Ecto neural progenitor cell (in vitro differentiated cells): ENCODE measurements at places on chromosomes 4 and X.
A peak's percentile ranks its signal among the peaks of the same experiment; 100 is the strongest.

DNA sequence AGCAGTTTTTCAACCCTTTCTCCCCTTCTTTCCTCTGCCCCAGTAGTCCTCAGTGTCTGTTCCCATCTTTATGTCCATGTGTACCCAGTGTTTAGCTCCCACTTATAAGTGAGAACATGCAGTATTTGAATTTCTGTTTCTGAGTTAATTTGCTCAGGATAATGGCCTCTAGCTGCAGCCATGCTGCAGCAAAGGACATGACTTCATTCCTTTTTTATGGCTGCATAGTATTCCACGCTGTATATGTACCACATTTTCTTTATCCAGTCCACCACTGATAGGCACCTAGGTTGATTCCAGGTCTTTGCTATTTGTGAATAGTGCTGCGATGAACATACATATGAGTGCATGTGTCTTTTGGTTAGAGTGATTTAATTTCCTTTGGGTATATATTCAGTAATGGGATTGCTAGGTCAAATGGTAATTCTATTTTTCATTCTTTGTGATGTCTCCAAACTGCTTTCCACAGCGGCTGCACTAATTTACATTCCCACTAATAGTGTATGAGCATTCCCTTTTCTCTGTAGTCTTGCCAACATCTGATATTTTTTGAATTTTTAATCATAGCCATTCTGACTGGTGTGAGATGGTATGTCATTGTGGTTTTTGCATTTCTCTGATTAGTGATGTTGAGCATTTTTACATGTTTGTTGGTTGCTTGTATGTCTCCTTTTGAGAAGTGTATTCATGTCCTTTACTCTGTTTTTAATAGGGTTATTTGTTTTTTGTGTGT lies 54.6 kb upstream of the ANK2 start:
- no peak for DNase-seq

- DNase-seq = peak; percentile 43
Observed at GRCh38 chr4:2406406-2406805, 12.0 kb downstream of the ZFYVE28 start.

GRCh38 chrX:133859336-133859735 lies 126.1 kb downstream of the GPC3 start:
- DNase-seq = no peak

DNA sequence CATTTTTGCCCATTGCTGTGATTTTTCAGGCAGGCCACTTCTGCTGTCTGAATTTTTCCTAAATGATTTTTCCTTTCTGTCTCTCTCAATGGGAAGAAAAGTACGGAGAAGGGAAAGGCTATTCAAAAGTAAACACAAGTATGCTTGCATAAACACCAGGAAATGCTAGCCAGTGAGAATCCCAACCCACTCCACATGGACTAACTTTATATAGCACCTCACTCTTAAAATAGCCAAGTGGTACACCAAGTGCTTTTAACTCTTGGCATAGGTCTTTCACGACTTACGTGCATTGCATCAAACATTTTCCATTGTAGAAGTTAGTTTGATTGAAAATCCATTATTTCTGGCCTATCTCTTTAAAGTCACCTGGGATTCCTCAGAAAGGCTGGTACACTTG lies 178.9 kb upstream of the SPANXN1 start:
- DNase-seq = no peak

GRCh38 chr4:61462451-61463326 lies 262.6 kb downstream of the ADGRL3 start:
- no peak for DNase-seq

DNA sequence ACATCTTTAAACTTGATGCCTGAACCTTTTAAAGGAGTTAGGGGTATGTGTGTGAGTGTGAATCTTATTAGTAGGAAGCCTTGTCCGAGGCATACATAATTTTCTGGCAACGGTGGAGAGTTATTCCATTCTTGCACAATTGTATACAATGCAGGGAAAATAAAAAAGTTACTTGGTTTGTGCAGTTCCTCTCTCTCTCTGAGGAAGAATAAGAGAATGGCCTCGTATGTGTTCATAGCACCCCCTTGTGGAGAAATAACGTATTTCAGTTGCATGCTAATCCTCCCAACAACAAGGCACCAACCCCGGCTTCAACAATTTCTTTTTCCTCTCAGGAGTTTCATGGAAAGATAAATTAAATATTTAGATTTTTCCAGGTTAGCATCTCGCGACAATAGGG lies 33.7 kb upstream of the FGF13 start:
- DNase-seq = no peak

DNA sequence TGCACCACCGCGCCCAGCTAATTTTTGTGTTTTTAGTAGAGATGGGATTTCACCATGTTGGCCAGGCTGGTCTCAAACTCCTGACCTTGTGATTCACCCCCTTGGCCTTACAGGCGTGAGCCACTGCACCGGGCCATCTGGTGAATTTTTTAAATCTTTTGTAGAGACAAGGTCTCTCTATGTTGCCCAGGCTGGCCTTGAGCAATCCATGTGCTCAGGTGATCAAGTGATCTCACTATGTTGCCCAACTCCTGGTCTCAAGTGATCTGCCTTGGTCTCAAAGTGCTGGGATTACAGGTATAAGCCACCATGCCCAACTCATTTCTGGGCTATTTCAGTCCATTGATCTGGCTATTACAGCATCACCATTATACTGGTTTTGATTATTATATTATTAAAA lies 22.2 kb upstream of the GALNT7 start:
- no peak for DNase-seq

DNA sequence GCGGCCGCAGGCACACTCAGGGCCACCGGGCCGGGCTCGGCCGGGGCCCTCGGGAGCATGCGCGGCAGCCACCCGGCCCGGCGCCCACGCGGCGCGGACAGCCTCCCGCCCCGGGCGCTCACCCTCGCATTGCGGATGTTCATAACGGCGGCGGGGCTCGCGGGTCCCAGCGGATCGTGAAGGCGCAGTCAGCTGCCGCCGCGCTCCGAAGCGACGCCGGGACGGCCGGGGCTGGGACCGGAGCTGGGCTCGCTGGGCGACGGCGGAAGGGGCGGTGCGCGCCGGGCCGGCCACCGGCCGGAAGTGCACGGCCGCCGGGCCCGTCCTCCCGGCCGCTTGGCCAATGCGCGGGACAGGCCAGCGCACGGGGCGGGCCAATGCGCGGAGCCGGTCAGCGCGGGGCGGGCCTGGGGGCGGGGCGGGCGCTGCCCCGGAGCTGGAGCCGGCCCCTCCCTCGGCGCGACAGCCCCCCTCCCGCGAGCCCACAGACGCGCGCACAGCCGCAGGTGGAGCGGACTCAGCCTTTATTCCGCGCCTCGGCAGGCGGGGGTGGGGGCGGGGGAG lies at the start of gene NAA10:
Gene NAA10 (minus strand): TSS at position 276 of the 564 bp plus-strand sequence. CDS start 133 bp downstream, at position 143.
- peak; percentile 75 for DNase-seq

DNA sequence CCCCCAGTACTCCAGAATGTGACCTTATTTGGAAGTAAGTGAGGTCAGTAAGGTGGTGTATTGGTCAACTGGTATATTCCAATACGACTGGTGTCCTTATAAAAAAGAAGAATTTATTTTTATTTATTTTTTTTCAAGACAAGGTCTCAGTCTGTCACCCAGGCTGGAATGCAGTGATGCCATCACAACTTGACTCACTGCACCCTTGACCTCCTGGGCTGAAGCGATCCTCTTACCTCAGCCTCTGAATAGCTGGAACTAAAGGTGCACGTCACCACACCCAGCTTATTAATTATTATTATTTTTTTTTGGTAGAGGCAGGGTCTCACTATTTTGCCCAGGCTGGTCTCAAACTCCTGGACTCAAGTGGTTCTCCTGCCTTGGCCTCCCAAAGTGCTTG lies 115.1 kb upstream of the PITX2 start:
- no peak for DNase-seq

GRCh38 chrX:375181-376036 lies 11.3 kb downstream of the PPP2R3B start:
- peak; percentile 45 for DNase-seq

- DNase-seq = no peak
Observed at GRCh38 chr4:145154573-145154972, 25.8 kb downstream of the OTUD4 start.

- no peak for DNase-seq
Observed at GRCh38 chrX:17814557-17814956, 46.5 kb downstream of the RAI2 start.

DNA sequence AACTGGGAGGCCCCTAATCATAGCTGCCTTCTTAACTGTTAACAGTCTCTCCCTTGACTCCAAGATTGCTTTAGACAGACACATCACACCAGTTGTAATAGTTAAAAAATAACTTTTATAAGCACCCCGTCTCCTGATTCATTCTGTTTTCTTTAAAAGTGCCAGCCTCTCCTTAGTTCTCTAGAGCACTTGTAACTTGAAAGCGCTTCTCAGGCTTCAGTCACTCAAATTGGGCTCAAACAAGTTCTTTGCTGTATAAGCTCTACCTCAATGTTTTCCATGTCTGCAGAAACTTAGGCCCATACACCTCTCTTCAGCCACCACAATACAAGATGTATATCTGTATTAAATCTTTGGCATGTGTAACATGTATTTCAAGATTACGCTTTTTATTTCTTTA lies 169.6 kb downstream of the GABRG1 start:
- no peak for DNase-seq

DNA sequence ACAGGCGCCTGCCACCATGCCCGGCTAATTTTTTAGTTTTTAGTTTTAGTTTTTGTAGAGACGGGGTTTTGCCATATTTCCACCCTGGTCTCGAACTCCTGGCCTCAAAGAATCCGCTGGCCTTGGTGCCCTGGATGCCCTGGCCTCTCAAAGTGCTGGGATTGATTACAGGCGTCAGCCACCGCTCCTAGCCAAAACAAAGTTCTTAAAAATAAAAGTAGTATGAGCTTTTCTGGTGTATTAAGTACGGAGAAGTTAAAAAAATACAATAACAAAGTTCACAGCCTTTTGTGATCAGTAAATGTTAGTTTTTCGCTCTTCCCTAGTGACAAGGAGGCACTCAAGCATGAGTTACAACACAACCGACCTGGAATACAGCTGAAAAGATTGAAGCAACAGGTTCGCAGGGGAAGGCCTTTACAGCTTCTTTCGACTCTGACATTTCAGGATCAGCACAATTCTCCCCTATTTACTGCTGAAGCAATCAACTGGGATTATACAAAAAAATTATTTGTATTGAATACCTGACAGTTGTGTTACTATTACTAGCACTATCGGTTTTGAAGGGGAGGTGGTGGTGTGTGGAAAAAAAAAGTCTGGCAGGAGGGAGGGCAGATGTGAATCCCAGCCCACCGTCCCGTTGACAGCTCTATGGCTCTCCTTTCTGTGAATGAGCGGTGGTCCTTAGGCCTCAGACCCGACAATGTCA lies 893 bp upstream of the METAP1 start:
- DNase-seq = no peak

DNA sequence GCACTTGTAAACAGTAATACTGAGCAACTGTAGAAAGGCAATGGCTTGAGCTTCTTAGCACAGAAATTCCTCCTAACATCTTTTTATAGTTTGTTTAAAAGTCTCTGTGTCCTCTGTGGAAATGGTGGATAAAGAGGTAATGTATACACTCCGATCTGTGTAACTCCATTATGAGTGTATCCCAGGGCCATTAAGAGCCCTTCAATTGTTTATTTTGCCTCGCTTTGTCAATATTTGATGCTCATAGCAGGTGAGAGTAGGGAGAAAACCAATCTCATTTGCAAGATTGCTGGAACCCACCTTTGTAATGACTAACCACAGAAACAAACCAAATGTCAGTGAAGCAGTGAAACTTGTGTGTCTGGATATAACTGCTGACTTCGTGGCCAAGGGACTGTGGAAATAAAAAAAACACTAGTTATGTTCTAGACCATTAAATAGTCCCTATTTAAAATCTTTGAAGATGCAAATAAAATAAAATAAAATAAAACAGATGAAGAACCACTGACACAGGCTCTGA lies 598.2 kb upstream of the BOD1L1 start:
- no peak for DNase-seq

DNA sequence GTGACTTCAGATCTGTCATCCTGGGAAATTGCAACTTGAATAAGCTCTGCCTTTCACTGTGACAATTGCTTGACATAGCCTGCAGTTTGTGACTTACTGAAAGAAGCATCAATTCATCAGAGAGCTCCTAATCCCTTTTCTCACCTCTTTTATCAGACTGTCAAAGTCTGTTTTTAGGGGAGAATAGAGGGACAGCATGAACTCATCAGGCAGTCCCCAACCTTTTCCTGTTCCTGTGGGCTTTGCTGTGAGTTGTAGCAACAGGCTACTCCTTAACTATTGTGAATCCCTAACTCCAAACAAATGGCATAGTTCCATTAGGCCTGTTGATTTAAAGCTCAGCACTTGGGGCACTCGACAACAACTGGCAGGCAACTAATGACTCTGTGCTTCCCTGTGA lies 64.9 kb downstream of the DOCK11 start:
- no peak for DNase-seq

GRCh38 chr4:89894649-89895550 lies at the start of gene MMRN1:
TSS of gene MMRN1 (plus strand) at chr4:89894854. CDS start at chr4:89894972, 118 bp downstream.
- DNase-seq = no peak

- DNase-seq = no peak
Observed at GRCh38 chr4:125444166-125444565, 129.4 kb downstream of the FAT4 start.

DNA sequence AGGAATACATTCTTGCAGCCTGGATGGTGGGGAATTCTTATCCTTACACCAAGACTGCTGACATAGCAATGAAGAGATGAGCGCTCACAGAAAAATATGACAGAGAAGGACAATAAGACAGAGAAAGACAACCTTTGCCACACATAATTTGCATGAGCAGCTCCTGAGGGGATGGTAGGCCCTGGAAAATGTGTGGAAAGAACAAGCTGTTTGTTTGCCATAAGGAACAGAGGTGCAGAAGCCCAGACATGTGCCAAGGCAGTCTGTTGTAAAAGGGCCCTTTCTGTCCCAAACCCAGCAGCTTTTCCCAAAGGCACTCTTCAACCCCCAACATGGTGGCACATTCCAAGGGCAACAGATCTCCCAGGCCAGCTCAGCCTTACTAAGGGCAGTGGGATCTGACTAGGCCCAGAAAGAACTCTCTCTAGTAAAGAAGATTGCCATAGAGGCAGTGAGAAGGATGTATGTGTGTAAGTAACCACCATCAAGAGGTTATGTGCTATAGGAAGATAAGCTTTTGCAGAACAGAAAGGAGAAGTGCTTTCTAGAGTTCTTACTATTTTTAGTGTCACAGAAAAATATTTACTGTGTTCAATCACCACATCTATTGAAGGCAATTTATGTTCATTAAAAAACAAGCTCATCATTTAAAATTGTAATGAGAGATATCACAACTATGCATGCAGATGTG lies 287.0 kb upstream of the RASGEF1B start:
- DNase-seq = no peak
